ENCODE measurements at places on chromosomes 7 and 10.
A peak's percentile ranks its signal among the peaks of the same experiment; 100 is the strongest.

- no peak for DNase-seq
Observed at GRCh38 chr10:121766426-121766825, 161.4 kb downstream of the ATE1 start.

DNA sequence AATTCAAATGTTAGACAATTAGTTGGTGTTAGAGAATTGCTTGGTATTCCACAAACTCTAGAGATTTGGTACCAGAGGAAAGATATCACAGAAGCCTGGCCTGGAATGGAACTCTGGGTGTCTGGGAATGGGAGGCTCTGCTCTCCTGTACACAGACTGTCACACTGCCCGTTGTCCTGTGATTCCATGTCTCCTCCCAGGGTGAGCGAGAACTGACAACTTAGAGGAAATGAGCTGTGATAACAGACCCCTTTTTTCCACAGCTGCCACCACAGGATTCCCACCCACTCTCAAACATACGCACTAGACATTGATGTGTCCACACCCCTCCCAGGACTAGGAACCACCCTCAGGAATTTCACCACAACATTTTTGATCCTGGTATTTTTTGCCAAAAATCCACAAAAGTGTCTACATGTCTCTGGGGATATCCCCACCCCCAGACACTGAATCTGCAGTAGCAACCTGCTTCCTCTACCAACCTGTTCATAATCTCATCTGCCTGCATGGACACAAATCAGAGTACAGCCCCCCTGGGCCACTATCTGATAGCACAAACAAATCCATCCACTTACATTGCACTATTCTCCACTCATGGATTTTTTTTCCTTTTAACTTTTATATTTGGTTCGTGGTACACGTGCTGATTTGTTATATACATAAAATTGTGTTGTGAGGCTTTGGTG, 4.7 kb downstream of the ZNF273 start:
- DNase-seq, result no peak

GRCh38 chr7:46557295-46557711, 636.2 kb upstream of the IGFBP3 start:
- DNase-seq, result no peak

DNA sequence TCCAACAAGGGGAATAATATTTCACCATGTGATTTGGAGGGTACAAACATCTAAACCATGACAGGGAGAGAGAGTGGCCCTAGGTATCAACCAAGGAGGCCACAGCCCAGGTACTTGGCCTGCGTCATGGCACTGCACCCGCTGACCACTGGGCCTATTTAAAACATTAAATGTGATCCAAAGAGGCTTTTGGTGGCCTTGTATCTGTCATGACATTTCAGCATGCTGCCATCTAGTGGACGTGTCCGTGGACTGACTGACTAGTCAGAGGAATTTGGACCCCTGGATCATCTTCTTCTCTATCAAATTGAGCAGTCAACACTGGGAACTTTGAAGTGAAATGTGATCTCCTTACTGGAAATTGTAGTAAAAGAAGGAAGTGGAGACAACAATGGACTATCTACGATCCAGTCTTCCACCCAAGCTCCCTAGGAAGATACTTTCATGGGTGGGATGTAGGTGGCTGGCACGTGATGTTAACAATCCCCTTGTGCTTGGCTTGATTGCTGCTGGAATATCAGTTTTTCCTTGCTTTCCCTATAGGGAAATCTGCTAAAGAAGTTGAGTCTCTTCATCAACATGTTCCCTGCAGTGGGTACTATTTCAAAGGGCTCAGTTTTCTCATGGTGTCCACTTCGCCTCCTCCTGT, 24.6 kb upstream of the ITGA8 start:
- peak; percentile 68 for DNase-seq

GRCh38 chr10:122850705-122851640, 5.3 kb upstream of the CUZD1 start:
- DNase-seq, result no peak

DNA sequence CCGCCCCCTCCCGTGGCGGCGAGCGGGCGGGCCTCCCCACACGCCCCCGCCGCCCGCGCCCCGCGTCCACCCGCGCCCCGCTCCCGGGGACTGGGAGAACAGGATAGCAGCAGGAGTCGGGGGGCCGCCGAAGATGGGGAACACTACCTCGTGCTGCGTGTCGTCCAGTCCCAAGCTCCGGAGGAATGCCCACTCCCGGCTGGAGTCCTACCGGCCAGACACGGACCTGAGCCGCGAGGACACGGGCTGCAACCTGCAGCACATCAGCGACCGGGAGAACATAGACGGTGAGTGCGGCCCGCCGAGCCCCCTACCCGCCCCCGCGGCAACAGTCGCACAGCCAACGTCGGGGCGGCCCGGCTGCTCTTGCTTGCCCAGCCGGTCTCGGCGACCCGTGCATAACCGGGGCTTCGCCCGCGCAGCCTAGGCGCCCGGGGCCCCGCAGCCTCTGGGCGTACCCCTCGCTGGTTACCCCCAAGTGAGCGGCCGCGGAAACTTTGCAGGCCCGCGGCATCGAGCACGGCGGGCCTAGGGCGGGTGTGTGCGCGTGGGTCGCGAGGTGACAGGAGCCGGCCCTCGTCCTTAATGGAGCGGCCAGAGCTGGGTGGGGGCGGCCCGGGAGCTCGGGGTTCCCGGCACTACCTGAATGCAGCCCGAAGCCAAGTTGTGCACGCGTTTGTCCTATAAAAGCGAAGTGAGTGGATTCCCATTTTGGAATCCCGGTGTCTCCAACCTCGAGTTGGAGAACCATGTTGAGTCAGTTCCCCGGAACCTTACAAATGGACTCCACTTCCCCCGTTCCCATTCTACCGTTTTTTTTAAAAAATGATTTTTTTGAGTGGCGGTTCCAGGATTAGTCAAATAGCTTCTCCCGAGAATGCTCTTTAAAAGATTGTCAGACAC, 863 bp downstream of the CCNY start:
- DNase-seq, result peak; percentile 78

- DNase-seq, result no peak
Observed at GRCh38 chr10:126187399-126187798, 200.9 kb downstream of the ADAM12 start.

DNA sequence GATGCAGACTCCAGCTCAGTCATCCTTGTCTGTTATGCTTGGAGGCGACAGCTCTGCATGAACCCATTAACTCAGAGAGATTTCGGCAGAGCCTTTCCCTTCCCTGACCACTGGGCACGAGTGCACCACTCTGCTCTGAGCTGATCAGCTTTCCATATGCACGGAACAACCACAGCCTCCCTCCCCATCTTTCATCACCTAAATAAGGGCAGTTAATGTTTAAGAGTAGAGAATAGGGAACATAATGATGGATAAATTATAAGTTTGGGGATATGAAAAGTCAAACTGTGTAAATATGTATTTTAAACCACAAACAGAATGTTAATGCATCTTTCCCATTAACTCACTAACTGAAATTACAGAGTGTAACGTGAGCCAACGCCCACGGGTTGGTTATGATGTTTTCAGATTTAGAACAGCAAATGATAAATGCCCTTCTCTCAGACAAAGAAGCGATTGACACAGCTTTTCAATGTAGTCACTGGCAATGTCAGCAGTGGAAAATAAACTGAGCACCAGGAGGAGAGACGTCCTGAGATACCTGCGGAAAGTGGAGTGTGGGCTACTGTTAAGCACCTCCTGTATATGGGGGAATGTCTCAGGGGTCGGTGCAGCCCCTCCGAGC, 658.2 kb downstream of the LRMDA start:
- no peak for DNase-seq

DNA sequence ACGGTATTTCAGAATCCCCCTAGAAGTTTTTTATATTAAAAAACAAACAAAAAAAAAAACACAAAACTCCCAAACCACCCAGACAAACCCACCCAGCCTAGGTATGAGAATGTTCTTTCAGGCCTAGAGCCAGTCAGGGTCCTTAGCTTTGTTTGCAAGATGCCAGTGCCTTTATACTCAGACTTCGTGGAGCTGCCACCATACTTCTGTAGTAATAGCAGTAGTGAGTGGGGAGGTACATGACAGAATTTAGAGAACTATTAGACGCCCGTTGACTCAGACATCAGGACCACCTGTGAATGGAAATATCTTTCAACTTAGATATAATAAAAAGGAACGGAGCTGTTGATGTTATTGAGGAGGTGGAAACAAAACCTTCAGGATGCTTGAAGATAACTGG, 138.2 kb upstream of the MKLN1 start:
- DNase-seq, result no peak

- DNase-seq, result no peak
Observed at GRCh38 chr7:140153666-140154161, 23.1 kb downstream of the KDM7A start.

- DNase-seq, result no peak
Observed at GRCh38 chr10:66842867-66843266, 83.0 kb upstream of the LRRTM3 start.
